ENCODE measurements at places on chromosomes 2 and 18.

DNA sequence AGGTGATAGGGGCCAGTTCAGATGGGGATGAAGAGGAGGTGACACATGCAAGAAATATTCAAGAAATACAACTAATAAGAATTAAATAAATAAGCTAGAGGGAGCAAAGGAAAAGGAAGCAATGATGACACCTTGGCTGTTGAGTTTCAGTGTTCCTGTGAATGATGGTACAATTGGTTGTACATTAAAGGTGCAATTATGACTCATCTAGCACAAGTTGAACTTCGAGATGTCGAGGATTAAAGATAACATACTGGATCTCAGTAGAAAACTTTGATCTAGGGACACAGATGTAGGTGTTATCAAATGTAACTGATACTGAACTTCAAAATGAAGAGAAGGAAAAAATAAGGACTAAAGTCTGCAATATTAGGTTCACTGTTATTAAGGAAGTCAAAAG lies 760.6 kb upstream of the CHAC2 start:
- no peak for ATAC-seq

GRCh38 chr18:80252136-80252535 lies 4.8 kb upstream of the PARD6G start:
- no peak for ATAC-seq

- no peak for ATAC-seq
Observed at GRCh38 chr18:8190980-8191379, 418.3 kb upstream of the RAB12 start.

DNA sequence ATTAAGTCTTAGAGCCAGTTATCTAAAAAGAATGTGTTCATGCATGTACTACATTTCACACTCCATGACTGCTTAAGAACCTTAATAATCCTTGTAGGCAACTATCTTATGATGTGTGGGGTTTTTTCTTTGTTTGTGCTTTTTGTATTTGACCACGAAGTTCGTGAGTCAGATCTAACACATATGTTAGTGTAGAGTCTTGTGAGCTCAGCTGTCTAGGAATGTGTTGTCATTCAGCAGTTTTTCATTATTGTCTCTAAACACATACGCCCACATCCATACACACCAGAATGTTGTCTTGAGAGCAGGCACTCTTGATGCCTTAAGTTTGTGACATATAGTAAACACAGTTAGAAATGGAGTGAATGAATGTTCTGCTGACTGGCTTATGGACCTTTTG lies 38.4 kb downstream of the CAB39 start:
- ATAC-seq = no peak

- ATAC-seq = no peak
Observed at GRCh38 chr18:75574187-75574586, 146.7 kb upstream of the SMIM21 start.

GRCh38 chr18:68874361-68874760 lies 76.5 kb downstream of the CCDC102B start:
- no peak for ATAC-seq

GRCh38 chr2:199868431-199869226 lies 17.6 kb upstream of the FTCDNL1 start:
- ATAC-seq = no peak

DNA sequence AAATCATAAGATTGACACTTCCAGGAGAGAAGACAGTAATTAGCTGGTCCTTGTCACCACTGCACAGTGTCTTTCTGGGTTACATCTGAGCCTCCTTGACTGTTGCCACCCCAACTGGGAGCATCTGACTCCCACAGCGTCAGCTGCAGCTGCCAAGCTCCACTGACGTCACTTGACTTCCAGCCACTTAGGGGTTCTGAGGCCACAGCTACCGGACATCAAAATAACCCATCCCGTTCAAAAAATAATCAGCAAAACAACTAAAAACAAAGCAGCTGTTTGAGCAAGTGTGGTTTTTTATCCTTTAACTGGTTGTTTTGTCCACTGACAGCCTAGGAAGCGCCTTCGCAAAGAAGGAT lies 206.5 kb upstream of the AGAP1 start:
- ATAC-seq = no peak

DNA sequence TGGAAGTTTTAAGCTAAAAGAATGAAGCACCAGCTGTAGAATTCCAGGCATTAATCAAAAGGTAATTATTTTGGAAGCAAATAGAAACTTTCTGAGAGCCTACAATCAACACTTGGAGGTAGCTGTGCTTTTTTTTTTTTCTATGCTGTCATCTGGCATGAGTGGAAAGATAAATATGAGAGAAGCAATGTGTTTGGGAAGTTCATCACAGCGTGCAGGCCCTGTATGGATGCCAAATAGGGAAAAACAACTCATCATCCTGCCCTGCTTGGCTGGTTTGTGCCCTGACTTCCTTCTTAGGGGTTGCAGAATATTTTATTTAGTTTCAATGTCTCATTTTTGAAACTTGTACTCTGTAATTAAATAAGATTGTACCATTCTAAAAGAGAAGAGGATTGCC lies 437.4 kb downstream of the PIK3C3 start:
- ATAC-seq = peak; percentile 67

DNA sequence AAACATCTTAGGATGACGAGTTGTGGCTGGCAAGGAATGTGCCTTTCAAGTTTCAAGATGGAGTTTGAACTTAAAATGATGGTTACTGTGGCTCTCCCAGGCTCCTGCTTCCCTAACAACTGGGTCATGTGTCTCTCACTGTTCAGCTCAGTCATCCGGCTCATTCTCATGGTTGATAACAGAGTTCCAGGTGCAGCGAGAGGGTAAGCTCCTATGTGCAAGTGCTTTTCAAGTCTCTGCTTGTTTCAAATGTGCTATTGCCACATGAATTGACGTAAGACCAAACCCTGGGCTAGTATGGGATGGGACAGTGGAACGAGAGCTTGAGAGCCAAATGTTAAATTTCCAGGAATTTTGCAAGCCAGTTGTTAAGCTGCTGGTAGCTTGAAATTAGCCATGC lies 19.5 kb upstream of the PUM2 start:
- ATAC-seq = peak; percentile 75

DNA sequence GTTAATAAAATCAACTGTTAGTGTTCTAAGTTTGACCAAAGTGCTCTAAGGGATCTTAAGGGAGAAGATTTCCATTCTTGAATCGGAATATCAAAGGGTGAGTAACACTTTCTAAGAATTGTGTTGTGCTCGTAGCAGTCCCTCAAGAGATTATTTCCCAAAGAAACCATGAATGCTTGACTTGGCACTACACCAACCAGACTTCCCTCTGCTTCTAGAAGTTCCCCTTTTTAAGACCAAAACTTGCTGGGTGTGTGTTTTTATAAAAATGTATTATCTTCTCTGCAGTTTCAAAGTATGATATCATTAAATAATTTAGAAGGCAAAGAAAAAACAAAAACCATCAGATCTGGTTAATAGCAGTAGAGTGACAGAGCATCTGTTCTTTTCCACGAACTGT lies 522.0 kb upstream of the FAM98A start:
- ATAC-seq = no peak

- ATAC-seq = no peak
Observed at GRCh38 chr2:162888652-162889051, 50.1 kb upstream of the KCNH7 start.

- ATAC-seq = no peak
Observed at GRCh38 chr2:62334009-62334408, 138.1 kb downstream of the B3GNT2 start.
